Mucosa of descending colon (tissue), 3 donors: ENCODE measurements at places on chromosomes 2 and 18. TPM values are rescaled to one million over a fixed set of nuclear protein-coding genes. Genes with fewer than 3 reads are reported as not detected.

Gene CRYGC
- not detected for total RNA-seq

Gene PTH2R
- 0.09 TPM for total RNA-seq

Gene MC5R
- not detected for total RNA-seq

Gene RTP5
- total RNA-seq, result not detected

GRCh38 chr2:200479692-200480265 is 30.1 kb downstream of the KCTD18 start:
- no peak for DNase-seq

- DNase-seq, result no peak
Observed at GRCh38 chr18:57286949-57287348, 65.4 kb upstream of the ST8SIA3 start.

- DNase-seq, result no peak
Observed at GRCh38 chr2:174067815-174068214, 102.6 kb upstream of the SP3 start.

DNA sequence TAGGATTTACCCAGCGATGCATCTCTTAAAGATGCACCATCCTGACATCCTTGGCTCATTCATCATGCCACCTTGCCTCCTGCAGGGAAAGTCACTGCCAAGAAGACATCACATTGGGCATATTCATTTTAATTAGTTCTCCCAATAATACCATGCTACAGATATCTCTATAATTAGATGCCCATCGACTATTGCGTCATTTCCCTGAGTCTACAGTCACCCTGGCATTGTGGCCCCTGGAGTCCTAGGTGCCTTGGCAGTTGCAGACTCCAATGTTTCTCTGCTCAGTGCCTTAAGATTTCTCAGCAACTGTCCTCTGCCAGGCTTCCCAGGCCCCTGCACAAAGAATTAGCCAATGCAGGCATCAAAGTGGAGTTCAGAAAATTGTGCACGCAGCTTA is 32.6 kb downstream of the RDH14 start:
- DNase-seq, result no peak

- no peak for DNase-seq
Observed at GRCh38 chr2:73937103-73937885, 10.6 kb downstream of the DGUOK start.
